ENCODE measurements at places on chromosomes 6 and 20.

DNA sequence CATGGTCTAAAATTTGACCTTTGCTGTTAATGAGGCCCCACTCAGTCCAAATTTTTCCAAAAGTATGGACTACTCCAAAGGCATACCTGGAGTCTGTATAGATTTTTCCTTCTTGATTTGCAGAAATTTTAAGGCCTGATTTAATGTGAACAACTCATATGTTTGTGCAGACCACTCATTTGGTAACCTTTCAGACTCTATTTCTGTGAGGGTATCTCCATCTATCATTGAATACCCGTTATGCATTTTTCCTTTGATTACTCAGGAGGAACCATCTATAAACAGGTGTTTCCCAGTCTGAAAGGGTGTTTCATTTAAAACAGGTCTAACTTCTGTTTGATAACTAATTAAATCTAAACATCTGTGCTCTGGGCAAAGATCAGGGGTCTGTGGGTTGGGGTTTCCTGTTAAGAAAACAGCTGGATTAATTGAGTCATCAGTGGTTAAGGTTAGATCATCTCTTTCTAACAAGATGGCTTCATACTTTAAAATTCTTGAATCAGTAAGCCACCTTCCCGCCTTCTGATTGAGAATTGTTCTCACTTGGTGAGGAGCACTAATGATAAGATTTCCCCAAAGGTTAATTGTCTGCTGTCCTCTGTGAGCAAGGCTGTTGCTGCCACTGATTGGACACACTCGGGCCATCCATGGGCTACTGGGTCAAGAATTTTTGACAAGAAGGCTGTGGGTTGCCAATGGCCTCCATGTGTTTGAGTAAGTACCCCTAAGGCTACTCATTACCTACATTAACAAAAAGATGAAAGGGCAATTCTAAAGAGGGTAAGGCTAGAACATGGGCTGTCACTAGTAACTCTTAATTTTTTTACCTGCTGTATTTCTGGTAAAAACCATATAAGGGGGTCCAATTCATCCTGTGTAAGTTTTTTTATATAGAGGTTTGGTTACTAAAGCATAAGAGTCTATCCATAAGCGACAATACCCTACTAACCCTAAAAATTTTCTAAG lies 24.1 kb downstream of the HLA-B start:
- no peak for DNase-seq

- no peak for DNase-seq
Observed at GRCh38 chr20:32227306-32227705, 19.6 kb downstream of the POFUT1 start.

DNA sequence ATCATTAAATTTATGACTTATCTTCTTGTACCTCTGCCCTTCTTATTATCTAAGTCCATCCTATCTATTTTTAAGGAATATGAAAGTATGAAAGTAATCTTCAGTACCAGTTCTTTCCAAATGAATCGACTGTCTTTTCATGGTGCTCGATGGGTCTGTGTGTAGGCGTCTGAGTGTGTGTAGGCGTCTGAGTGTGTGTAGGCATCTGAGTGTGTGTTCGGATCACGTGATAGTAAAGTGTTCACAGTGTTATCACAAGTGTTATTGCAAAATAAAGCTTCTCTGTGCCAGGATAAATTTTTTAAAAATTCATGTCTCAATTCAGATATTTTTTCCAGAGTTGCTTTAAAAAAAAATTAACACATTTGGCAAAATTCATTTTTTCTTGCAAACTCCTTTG lies 58.3 kb downstream of the BMP6 start:
- no peak for DNase-seq

GRCh38 chr6:155595284-155595683 lies 139.6 kb upstream of the NOX3 start:
- no peak for DNase-seq

DNA sequence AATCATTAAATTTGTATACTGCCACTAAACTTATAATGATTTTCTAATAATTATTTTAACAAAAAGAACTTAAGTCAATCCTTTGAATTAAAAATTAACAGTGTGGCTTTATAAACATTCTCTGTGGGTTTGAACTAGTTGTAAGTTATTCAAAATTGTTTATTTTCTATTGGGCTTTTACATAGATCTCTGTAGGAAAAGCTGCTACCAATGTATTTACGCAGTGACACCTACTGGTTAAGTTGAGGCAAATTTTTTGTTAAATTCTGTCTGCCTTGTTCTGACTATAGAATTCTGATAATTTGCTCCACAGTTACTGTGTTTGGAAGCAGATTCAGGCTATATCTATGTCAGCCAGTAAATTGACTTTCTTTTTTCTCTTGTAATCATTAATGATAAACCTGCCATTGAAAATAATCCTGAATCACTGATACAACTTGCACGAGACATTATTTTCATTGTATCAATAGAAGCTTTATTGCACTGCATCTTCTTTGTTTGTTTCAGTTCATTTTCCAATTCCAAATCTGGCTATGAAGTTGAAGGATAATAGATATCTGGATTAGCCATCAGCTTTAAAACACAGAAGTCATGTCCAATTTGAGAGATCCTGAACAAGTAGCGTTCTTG lies 66.0 kb upstream of the UTRN start:
- no peak for DNase-seq

GRCh38 chr6:166281104-166281503 lies 27.1 kb downstream of the PRR18 start:
- DNase-seq, result no peak

GRCh38 chr6:41451039-41451438 lies 95.1 kb upstream of the FOXP4 start:
- no peak for DNase-seq

- DNase-seq, result peak; percentile 36
Observed at GRCh38 chr6:168949981-168950857, 303.4 kb downstream of the THBS2 start.

DNA sequence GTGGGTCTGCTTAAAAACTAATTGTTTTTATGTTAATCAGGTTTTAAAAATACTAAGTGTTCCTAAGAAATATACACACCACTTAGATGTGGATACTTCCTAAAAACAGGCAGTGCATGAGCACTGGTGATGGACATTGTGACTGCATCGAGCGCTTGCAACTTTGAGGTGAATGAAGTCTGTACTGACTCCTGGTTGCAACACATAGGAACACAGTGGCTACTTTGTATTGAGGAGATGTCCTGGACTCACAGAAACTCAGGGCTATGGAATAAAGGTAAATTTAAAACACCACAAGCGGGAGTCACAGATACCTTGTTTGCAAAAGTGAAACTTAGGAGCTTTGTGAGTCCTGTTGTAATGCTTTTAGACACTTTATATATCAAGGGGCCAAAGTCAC lies 55.6 kb upstream of the POLR1H start:
- DNase-seq, result no peak

- DNase-seq, result no peak
Observed at GRCh38 chr6:67184405-67184804, 1450.7 kb upstream of the ADGRB3 start.

- DNase-seq, result no peak
Observed at GRCh38 chr6:135188718-135189117, 7.6 kb downstream of the MYB start.

GRCh38 chr6:156617376-156617775 lies 159.8 kb upstream of the ARID1B start:
- peak; percentile 31 for DNase-seq

GRCh38 chr6:7590918-7591302 lies 912 bp downstream of the SNRNP48 start:
- no peak for DNase-seq

GRCh38 chr20:23868321-23868720 lies 11.2 kb downstream of the CST5 start:
- DNase-seq, result no peak

GRCh38 chr6:48067148-48067712 lies 43.8 kb downstream of the PTCHD4 start:
- DNase-seq, result no peak

DNA sequence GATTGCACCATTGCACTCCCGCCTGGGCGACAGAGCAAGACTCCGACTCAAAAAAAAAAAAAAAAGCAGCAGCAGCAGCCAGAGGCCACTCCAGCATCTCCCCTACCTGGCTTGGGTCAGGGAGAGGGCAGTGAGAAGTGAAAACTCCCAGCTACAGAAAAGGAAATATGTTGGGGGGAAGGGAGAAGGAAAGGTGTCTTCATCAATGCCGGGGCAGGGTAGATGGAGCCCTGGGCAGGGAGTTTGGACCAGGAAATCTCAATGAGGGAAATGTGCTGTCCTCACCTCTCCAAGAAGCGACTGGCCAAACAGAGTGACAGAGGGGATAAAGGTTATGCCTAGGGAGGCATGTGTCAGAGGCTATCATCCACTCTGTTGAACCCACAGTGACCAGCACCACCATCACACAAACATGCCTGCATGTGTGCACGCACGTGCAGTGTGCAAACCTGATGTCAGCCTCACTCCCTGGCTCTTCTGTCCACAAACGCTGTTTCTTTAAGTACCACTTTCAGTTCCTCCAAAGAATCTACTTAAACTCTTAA lies 887 bp upstream of the AIF1 start:
- DNase-seq, result no peak

GRCh38 chr6:167647306-167647705 lies 179.4 kb upstream of the AFDN start:
- DNase-seq, result no peak
